ENCODE measurements at places on chromosomes 16 and 17.

DNA sequence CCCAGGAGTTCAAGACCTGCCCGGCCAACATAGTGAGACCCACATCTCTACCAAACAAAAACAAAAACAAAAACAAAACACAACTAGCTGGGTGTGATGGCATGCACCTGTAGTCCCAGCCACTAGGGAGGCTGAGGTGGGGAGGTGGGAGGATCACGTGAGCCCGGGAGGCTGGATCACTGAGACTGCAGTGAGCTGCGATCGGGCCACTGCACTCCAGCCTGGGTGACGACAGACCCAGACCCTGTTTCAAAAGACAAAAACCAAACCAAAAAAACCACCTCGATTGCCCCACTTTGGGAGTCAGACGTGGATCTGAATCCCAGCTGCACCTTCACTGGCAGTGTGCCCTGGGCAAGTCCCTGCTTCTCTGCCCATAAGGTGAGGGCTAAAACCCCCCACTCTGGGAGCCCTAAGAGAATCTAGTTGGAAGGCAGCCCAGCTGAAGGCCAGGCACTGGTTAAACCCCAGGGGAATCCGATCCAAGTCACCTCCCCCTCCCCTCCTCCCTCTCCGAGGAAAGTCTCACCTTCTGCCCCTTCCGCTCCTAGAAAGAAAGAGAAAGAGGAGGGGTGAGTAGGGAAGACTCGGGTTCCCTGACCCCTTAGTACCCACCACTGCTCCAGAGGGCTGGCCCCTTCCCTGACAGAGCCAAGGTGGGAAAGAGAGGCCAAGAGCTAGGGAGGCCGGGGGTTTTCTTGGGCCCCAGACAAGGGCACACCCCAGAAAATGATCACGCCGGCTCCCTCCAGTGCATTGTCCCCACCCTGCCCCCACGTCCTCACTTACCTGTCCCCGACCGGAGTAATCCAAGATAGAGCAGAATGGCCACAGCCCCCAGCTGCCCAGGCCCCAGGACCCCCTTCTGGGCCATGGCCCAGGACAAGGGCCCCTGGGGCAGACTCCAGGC lies 647 bp downstream of the PRSS8 start:
- DNase-seq: no peak

DNA sequence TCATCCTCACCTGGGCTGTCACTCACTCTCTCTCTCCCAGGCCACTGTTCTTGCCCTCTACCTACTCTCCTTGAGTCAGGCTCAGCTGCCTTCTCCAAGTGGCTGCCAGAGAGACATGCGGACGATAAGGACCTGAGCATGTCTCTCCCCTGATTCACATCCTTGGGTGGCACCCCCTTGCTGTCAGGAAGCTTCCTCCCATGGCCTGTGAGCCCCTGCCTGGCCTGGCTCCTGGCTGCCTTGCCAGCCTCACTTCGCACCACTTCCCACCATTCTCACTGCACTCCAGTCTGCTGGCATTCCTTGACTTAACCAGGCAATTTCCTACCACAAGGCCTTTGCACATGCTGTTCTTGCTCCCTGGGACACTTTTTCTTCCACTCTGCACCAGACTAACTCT lies 2.7 kb upstream of the ALDH3A1 start:
- DNase-seq: no peak

- no peak for DNase-seq
Measured at GRCh38 chr17:65388911-65389310, 172.5 kb downstream of the AXIN2 start.

- no peak for DNase-seq
Measured at GRCh38 chr16:68884401-68884800, 41.1 kb downstream of the TANGO6 start.

- DNase-seq: no peak
Measured at GRCh38 chr17:50556803-50557202, 3.7 kb upstream of the CACNA1G start.

DNA sequence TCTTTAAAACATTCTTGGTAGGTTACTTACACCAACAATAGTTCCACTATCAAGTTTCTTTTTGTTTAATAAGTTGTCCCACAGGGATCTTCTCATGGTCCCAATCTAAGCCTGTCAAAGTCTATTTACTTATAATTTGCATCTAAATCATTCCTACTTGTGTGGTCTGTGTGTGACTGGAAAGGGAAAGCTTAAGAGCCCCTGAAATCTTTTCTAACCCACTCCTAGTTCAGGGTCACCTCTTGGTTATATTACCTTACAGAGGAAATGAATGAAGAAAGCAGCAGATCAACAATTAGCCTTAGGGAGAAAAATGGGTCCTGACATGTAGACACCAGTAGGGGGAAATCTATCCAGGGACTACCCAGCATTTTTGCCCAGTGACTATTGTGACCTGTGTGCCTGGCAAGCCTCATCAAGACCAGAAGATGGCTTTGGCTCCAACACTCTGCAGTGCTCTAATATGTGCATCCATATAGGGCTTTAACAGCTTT lies 110.4 kb upstream of the HAS3 start:
- DNase-seq: no peak

GRCh38 chr17:32302860-32303649 lies 37.4 kb downstream of the RHBDL3 start:
- DNase-seq: no peak

DNA sequence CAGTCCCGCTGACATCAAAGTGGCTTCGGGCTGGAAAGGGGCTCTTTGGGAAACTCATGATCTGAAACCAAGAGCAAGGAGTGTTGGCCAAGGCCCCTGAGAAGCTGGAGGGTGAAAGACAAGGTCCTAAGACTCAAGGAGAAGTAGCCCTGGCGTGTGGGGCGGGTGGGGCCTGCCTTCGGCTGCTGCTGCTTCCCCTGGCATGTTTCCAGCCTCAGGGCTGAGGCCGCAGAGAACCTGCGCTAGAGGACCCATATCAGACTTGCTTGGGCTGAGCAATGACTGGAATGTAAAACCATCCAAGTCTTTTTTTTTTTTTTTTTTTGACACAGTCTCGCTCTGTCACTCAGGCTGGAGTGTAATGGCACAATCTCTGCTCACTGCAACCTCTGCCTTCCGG lies 67.5 kb upstream of the GCSH start:
- DNase-seq: no peak

DNA sequence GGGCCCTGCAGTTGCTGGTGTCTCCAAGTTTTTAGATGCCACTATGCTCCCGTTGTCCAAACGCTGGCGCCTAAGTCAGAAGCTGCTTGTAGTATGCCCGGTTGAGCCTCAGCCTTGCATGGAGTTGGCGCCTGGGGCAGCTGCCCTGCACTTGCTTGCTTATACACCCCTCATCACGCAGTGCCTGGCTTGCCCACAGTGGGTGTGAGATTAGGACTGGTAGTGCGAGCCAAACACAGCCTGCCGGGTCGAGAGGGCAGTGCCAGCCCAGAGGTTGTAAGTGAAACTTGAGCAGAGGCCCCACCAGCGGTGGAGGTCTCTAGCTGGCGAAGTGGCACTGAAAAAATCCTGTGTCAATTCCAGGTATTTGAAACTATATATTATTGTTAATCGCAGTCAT lies 90.3 kb downstream of the ITFG1 start:
- no peak for DNase-seq

DNA sequence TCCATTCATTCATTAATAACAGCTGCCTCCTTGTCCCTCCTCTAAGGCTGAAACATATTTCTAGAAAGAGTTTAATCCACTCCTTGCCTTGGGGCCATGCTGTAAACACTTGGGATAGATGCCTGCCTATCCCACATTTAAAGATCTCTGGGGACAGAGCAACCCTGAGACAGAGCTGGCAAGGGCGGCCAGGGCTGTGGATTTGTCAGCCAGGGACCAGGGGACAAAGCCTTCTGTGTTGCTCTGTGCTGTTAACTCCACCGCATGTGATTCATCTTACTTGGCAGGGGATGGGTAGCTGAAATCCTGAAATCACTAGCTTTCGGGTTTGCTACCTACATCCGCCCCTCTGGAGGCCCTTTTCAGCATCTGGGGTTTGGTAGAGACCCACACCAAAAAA lies 392.9 kb downstream of the SLC39A11 start:
- no peak for DNase-seq

GRCh38 chr16:70801611-70802010 lies 653 bp upstream of the VAC14 start:
- no peak for DNase-seq

GRCh38 chr16:4011225-4011939 lies 104.9 kb downstream of the ADCY9 start:
- no peak for DNase-seq

GRCh38 chr17:74527081-74527480 lies 4.2 kb downstream of the CD300LB start:
- no peak for DNase-seq

DNA sequence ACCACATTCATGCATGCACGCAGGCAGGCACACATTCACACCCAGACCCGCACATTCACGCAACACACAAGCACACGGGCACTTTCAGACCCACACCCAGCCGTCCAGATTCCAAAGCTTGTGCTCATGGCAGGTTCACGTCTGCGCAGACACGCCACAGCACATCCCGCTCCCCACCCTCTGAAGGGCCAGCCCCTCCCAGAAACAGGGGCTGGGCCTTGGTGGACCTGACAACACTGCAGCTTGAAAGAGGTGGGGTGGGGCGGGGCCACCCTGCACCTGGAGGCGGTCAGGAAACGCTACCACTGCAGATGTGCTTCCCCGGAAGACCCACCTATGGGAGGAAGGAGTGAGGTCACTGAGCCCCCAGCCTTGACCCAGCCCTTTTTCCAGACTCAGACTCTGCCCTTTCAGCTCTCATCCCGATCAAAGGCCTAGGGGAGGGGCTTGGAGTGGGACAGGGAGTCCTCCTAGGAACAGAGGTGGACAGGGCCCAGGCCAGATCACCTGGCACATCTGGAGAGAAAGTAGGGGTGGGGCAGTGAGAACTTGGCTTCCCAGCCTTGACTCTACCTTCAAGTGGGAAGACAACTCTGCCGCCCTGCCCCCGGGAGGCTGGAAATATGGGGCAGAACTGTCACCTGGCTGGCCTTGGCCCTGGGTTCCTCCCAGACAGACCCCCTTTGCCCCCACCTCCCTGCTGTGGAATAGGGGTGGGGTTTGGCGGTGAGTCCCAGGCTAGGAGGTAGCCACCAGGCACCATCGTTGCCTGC lies 11.0 kb downstream of the P3H4 start:
- no peak for DNase-seq

GRCh38 chr17:4235372-4236279 lies 28.2 kb downstream of the ANKFY1 start:
- DNase-seq: no peak

DNA sequence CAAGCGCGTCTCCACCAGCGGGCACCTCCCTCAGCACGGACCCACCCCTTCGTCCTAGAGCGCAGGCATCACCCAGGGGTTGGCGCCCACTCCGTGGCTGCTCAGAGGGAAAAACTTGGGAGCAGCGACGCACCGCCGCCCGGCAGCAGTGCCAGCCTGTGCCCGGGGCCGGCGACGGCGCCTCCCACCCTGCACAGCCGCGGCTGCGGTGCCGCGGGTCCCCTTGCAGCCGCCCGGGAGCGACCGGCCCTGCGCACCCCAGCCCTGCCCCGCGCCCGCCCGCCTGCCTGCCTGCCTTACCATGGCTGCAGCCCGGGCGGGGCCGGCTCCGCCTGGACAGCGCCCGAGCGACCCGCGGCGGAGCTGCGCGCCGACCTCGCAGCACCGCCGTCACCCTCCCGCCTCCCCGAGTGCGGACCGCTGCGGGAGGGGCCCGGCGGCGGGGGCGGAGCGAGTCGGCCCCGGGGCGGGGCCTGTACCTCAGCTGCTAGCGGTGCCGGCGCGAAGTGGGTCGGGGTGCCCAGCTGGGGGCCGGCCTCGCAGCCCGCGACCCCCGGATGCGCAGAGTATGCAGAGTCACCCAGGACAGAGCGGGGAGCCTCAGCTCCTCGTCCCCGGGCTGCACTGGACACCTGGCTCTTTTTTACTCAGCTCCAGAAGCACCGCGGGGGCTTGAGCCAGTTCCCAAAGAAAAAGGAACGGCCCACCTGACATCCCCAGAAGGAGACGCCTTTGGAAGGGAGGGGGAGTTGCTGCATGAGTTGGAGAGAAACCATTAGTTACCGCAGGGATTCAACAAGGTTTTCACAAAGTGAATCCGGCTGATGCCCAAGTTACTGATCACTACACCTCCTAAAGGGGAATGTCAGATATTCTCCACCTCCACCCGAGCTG lies 17.5 kb upstream of the MTMR4 start:
- peak; percentile 53 for DNase-seq

- DNase-seq: no peak
Measured at GRCh38 chr17:77383613-77384608, 243.1 kb downstream of the SEC14L1 start.

- DNase-seq: no peak
Measured at GRCh38 chr17:43033948-43034881, 9.2 kb downstream of the RND2 start.

- DNase-seq: no peak
Measured at GRCh38 chr16:80804056-80804525, 307 bp downstream of the CDYL2 start.

GRCh38 chr16:26334218-26335111 lies 642.7 kb downstream of the HS3ST4 start:
- DNase-seq: no peak

DNA sequence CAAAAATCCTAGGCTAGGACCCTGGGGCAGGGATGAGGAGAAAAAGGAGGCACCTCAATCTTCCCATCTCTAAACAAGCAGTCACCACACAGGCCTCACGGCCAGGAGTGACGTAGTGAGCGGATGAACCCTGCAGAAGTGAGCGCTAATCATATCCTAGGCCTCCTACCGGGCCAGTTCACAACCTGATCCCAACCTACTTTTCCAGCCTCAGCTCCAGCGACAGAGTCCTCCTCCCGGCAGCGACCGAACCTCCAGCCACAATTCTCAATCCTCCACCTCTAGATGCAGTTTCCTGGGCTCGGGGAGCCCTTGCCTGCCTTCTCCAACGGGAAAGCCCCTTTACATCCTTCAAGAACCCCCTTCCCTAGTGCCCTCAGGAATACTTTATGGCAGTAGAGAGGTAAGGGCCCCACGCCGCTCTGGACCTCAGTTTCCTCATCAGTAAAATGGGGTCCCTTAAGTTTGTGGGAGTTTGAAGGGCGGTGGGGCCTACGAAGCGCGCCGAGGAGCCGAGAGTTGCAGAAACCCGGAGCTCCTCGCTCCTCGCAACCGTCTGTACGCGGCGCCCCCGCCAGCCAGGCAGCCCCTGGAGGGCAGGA lies 1.4 kb downstream of the ZNF668 start:
- DNase-seq: no peak

DNA sequence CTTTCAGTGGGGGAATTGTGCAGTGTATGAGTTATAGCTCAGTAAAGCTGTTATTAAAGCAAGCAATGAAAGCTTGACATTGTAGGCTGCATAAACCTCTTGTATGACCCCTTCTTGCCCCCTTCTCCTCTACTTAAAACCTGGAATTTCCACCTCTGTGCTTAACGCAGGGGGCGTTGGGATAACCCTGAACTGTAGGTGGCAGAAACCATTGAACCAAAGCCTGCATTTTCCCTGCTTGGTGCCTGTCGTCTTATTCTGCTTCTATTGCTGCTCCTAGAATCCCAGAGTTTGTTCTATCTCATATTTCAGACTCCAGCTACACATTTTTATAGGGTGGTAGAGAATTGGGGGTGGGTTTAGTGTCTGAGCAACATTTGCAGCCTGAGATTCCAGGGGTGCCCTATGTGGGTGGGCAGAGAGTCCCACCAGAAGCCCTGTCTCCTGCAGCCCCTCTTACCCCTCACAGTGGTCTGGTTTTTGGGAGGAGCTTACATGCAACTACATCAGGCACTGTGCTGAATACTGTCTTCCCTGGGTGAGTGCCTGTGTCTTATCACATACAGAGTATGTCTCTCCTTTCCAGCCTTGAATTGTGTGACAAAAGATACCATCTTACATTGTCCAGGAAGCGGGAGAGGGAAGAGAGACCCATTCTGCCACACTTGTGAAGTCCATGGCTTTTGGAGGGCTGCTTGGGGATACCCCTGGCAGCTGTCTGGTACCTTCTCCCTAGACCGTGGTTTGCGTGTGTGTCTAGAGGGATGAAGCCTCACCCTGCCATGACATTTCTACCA lies 407.7 kb upstream of the EEF2KMT start:
- no peak for DNase-seq
